ENCODE measurements at places on chromosomes 2 and 18.

- no peak for DNase-seq
These were observed 5.6 kb upstream of the ESPNL start for GRCh38 chr2:238094438-238095022.

DNA sequence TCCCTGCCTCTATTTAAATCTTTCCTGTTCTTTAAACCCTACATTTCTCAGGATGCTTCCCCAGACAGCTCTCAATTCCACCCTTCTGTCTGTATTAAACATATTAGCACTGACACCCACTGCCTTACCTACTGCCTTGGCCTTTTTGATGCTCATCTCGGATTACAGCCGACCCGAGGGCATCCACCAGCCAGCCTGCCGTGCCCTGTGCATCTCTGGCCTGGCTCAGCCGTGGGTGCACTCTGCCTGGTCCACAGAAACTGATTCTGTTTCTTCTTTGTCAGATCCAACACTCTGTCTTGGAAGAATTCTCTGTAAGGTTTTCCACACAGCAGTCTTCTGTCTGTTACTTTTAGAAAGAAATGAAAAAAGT lies 27.2 kb downstream of the TANC1 start:
- DNase-seq, result no peak

GRCh38 chr2:85064927-85065577 lies 68.1 kb upstream of the TCF7L1 start:
- no peak for DNase-seq

DNA sequence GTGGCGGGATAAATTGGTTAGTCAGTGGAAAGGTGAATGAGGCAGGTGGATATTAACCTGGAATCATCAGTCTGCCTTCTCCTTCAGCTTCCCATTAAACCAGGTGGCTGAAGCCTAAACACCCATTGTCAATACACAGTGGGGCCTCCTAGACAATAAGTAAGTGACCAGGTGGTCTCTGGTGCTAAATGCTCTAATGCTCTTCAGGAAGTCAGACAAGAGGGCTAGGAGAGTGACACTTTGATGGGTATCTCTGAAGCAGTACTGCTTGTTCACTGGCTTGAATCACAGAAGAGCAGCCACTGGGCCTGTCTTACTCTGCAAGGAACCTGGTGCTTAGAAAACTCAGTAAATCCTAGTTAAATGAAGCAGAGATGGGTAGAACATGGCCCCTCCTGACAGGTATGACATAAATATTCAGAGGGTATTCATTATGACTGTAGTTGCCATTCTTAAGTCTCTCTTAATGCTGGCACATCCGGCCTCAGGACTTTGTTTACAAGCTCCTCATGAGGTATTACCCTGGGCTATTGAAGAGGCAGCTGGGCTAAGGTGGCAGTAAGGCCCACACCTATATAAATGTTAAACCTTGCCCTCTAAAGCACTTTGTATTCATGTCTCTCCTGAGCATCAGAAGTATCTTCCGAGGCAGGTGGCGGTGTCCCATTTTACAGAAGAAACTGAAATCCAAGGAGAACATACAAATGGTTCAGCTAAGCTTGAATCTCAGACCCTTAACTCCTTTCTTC lies 104.9 kb downstream of the NCK2 start:
- DNase-seq, result no peak

GRCh38 chr2:221318376-221319130 lies 253.6 kb downstream of the EPHA4 start:
- no peak for DNase-seq
